ENCODE measurements at places on chromosomes 2 and 18. TPM values are rescaled to one million over a fixed set of nuclear protein-coding genes. Genes with fewer than 3 reads are reported as not detected.
A peak's percentile ranks its signal among the peaks of the same experiment; 100 is the strongest.

DNA sequence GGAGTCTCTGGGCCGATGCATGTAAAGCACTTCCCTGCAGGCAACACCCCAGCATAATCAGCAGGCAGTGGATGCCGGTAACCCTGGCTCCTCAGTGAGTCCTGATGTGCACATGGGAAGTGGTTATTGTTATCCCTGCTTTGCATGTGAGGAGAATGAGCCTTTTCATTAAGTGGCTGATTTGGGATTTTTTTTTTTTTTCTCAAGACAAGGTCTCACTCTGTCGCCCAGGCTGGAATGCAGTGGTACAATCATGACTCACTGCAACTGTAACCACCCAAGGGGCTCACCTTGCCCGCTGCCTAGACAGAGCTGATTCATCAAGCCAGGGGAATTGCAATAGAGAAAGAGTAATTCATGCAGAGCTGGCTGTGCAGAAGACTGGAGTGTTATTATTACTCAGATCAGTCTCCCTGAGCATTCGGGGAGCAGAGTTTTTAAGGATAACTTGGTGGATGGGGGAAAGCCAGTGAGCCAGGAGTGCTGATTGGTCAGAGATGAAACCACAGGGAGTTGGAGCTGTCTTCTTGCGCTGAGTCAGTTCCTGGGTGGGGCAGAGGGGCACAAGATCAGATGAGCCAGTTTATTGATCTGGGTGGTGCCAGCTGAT lies 95.4 kb downstream of the SOCS6 start:
- DNase-seq = no peak

DNA sequence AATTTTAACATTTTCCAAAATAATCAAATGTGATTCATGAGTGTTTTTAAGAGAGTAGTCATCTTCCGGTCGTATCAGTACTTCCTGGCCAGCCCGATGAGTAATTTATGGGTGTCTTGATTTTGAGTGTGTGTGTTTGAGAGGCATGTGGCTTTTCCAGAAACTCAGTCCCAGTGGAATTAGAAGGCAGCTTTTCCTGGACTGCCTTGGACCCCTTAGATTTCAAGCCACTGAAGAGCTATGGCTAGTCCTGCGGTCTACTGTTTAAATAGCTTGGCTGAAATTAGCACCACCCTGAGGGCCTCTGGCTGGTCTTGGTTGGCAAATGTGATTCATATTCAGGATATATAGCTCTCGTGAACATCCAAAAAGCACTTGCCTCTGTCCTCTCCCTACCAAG lies 59.4 kb downstream of the HK2 start:
- no peak for DNase-seq

GRCh38 chr2:225691711-225692110 lies 292.2 kb downstream of the NYAP2 start:
- DNase-seq = no peak

- no peak for DNase-seq
Observed at GRCh38 chr2:133194777-133195335, 373.4 kb downstream of the NCKAP5 start.

Gene EML6
- total RNA-seq = 8.1 TPM

DNA sequence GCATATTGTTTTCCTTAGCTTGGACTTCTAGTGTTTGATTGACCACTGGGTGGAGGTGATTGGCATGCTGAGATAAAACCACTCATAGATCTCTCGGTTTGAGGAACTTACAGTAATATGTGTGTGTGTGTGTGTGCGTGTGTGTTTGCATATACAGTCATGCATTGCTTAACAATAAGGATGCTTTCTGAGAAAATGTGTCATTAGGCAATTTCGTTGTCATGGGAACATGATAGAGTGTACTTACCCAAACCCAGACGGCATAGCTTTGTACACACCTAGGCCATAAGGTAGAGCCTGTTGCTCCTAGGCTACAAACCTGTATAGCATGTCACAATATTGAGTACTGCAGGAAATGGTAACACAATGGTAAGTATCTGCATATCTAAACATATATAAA lies 167.3 kb downstream of the NYAP2 start:
- no peak for DNase-seq

- DNase-seq = peak; percentile 38
Observed at GRCh38 chr2:20050646-20051531, 539 bp downstream of the LAPTM4A start.

Measured in neural crest cell (in vitro differentiated cells).